Lung (tissue), 17 donors: ENCODE measurements at places on chromosomes 2 and 18. TPM values are rescaled to one million over a fixed set of nuclear protein-coding genes. Genes with fewer than 3 reads are reported as not detected.

- no peaks in the 10 kb centered on the region for H3K36me3 ChIP-seq
- no peak overlapping the region for H3K27ac ChIP-seq
- peaks cover 3% of the 10 kb centered on the region for H3K4me1 ChIP-seq
- no peak overlapping the region for H3K4me3 ChIP-seq
- DNase-seq: peak; percentile 27
These were observed 305.4 kb upstream of the HS6ST1 start for GRCh38 chr2:128623776-128624761.

DNA sequence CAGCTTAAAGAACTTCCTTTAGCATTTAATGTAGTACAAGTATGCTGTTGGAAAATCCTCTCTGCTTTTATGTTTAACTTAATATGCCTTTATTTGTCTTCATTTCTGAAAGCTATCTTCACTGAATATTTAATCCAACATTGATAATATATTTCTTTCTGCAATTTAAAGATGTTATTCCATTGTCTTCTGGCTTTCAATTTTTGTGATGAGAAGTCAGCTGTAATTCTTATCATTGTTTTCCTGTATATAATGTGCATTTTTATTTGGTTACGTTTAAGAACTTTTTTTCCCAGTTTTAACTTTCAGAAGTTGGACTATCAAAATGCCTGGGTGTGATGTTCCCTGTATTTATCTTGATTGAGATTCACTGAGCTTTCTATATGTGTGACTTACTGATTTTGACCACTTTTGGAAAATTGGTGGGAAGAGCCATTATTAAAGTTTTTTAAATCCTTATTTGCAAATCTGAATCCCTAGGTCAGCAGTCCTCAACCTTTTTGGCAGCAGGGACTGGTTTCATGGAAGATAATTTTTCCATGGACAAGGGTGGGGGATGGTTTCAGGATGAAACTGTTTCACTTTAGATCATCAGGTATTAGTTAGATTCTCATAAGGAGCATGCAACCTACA, 241.0 kb downstream of the TNS1 start:
- DNase-seq: no peak
- peaks cover under 1% of the 10 kb centered on the region for H3K4me1 ChIP-seq
- H3K27me3 ChIP-seq: no peaks in the 10 kb centered on the region
- no peak overlapping the region for H3K27ac ChIP-seq
- peaks cover 9% of the 10 kb centered on the region for H3K36me3 ChIP-seq

GRCh38 chr2:167820488-167820887, 426.9 kb downstream of the STK39 start:
- H3K27me3 ChIP-seq: no peaks in the 10 kb centered on the region
- no peaks in the 10 kb centered on the region for H3K36me3 ChIP-seq
- no peak overlapping the region for H3K4me3 ChIP-seq
- H3K27ac ChIP-seq: no peak overlapping the region
- DNase-seq: no peak

GRCh38 chr2:62573137-62573731, 67.2 kb upstream of the TMEM17 start:
- H3K27ac ChIP-seq: no peak overlapping the region
- H3K4me3 ChIP-seq: no peak overlapping the region
- peaks cover 15% of the 10 kb centered on the region for H3K27me3 ChIP-seq
- no peaks in the 10 kb centered on the region for H3K36me3 ChIP-seq
- DNase-seq: no peak
- no peaks in the 10 kb centered on the region for H3K4me1 ChIP-seq

DNA sequence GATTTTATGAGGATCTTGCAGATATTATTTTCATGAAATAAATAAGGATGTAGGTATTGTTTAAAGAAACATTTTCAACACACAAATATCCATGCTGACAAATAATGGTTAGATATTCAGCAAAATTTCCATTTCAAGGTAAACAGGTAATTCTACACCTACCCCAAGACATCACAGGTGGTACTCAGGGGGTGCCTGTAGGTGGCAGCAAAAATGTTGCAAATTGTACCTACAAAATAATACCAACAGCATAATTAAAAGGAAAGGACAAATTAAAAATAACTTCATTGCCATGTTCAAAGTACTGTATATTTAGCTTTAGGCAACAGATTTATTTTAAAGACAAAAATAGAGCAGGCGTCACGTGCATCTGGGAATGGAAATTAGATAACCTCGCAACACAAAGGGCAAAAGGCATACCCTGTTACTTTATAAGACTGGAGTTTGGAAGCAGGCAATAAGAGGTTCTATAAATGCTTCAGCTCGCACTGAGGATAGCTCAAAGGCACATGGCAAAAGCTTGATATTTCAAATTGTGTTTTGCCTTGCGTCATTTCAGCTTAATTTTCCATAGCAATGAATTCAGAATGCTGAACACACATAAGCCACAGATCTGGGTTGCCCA, 630.5 kb downstream of the TDRD15 start:
- no peaks in the 10 kb centered on the region for H3K4me1 ChIP-seq
- H3K36me3 ChIP-seq: no peaks in the 10 kb centered on the region
- H3K27ac ChIP-seq: no peak overlapping the region
- H3K27me3 ChIP-seq: no peaks in the 10 kb centered on the region

DNA sequence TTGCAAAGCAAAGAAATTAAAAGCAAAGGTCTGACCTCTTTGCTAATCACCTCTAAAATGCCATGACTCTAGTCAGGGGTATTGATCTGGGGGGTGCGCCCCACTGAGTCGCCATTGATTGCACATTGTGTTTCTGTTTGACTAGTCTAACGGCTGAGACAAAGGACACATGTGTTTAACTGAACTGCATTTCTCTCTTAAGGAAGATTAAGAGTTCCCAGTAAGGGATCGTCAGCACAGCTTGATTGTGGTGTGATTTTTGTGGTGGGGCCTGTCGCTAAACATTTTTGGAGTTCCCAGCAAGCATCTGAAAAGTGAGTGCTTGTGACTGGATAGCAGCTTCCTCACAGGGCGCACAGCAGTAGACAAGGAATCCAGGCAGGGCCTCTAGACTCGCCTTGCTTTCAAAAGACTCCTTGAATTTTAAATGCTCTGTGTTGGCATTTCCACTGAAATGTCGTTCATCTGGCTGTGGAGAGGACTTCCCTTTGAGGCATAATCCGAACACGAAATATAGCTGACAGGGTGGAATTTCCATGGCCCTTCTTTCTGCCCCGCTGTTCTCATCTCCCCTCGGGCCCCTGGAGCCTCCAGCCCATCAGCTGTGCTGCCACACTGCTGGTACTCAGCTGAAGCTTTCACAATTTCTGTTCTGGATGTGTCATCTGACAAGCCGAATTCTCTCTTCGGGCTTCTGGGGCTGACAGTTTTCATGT, 126.3 kb downstream of the FAM168B start:
- H3K36me3 ChIP-seq: no peaks in the 10 kb centered on the region
- peaks cover 28% of the 10 kb centered on the region for H3K27me3 ChIP-seq
- H3K27ac ChIP-seq: no peak overlapping the region
- DNase-seq: no peak
- H3K4me3 ChIP-seq: no peak overlapping the region

DNA sequence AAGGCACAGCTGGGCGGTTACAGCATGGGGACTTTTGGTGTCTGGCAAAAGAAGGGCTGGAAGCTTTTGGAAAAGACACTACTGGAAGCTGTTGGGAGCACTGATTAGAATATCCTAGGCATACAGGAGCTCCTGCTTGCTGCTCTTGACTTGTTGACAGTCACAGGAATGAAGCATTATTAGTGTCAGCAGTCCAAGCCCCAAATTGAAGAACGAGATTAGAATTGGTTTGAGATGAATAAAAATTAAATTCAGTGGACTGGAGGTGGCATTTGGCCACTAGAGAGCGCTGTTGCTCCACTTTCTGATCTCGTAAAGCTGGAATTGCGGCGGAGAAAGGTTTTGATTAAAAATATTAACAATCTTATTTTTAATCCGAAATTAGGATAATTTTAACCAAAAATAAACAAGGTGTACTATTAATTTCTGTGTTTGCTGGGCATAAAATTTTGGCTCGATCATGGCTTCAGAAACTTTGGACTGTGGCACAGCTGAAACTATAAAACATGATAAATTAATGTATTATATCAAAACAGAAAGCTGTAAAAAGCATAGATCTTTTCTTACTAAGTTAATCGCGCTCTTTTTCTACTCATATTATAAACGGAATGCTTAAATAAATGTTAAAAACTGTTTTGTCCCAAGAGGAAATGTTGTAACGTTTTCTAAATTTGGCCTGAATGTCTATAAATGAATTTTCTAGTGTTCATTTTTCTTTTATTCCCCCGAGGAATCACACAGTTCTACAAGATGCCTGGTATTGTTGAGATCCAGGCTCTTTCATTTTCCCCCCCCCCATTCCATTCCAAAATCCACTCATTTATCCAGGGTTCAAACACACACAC, 2.4 kb upstream of the HOXD8 start:
- H3K4me3 ChIP-seq: no peak overlapping the region
- peak; percentile 74 for DNase-seq
- no peaks in the 10 kb centered on the region for H3K4me1 ChIP-seq
- H3K27ac ChIP-seq: no peak overlapping the region
- no peaks in the 10 kb centered on the region for H3K36me3 ChIP-seq
- peaks cover 23% of the 10 kb centered on the region for H3K27me3 ChIP-seq

GRCh38 chr18:77597726-77598125, 348.1 kb downstream of the GALR1 start:
- no peaks in the 10 kb centered on the region for H3K4me1 ChIP-seq
- DNase-seq: no peak
- H3K36me3 ChIP-seq: no peaks in the 10 kb centered on the region
- H3K4me3 ChIP-seq: no peak overlapping the region
- no peaks in the 10 kb centered on the region for H3K27me3 ChIP-seq
- H3K27ac ChIP-seq: no peak overlapping the region

DNA sequence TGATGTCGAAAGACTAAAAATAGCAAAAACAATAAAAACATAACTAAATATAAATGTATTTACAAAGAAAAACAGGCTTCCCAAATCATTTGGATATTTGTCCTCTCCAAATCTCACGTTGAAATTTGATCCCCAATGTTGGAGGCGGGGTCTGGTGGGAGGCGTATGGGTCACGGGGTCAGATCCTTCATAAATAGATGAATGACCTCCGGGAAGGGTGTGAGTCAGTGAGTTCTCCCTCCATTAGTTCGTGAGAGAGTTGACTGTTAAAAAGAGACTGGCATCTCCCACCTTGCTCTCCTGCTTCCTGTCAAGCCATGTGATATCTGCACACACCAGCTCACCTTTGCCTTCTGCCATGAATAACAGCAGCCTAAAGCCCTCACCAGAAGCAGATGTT, 703.0 kb downstream of the TMEM182 start:
- H3K36me3 ChIP-seq: no peaks in the 10 kb centered on the region
- no peaks in the 10 kb centered on the region for H3K27me3 ChIP-seq
- H3K27ac ChIP-seq: no peak overlapping the region
- no peak overlapping the region for H3K4me3 ChIP-seq

GRCh38 chr2:23809150-23809549, 117.8 kb downstream of the ATAD2B start:
- H3K36me3 ChIP-seq: peaks cover 8% of the 10 kb centered on the region
- no peak overlapping the region for H3K4me3 ChIP-seq
- DNase-seq: no peak
- H3K4me1 ChIP-seq: no peaks in the 10 kb centered on the region

DNA sequence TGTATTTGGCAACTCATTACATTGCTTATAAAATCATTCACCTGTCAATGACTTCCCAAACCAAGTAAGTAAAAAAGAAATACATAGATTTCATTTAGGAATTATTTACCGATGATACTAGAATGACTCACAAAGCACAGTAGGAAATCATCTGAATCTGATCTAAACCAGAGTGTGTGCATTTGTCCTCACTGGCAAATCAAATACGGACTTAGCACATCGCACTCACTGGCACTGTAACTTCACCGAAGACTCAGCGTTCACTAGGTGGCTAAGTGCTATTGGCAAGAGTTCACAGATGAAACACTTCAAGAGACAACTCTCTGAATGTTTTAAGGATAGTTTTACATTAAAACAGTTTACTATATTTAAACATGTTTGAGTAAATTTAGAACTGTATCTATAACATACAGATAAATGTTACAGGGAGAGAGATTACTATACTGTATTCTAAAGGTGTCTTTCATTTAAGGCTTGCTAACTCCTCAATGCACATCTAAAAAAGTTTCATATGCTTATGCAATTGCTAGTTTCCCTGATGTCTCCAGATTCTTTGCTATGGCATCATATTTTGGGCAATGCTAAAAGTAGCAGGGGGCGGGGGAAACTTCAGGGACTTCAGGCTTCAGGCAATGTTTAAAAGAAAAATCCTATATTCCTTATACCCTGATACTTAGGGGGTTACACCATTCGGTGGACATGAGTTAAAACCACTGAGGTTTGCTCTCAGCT, 48.8 kb downstream of the STK39 start:
- no peak overlapping the region for H3K4me3 ChIP-seq
- no peak for DNase-seq
- H3K36me3 ChIP-seq: no peaks in the 10 kb centered on the region
- H3K4me1 ChIP-seq: peaks cover 3% of the 10 kb centered on the region

- H3K27ac ChIP-seq: no peak overlapping the region
- DNase-seq: no peak
- H3K4me3 ChIP-seq: no peak overlapping the region
- H3K36me3 ChIP-seq: no peaks in the 10 kb centered on the region
These were observed 325.2 kb downstream of the CYP26B1 start for GRCh38 chr2:71822463-71822862.

GRCh38 chr2:147789720-147790119, 55.1 kb upstream of the ACVR2A start:
- no peak for DNase-seq
- H3K4me1 ChIP-seq: no peaks in the 10 kb centered on the region
- H3K27me3 ChIP-seq: no peaks in the 10 kb centered on the region
- H3K4me3 ChIP-seq: no peak overlapping the region
- H3K27ac ChIP-seq: no peak overlapping the region
- no peaks in the 10 kb centered on the region for H3K36me3 ChIP-seq

- DNase-seq: no peak
- no peak overlapping the region for H3K27ac ChIP-seq
- no peaks in the 10 kb centered on the region for H3K27me3 ChIP-seq
- no peaks in the 10 kb centered on the region for H3K36me3 ChIP-seq
- H3K4me3 ChIP-seq: no peak overlapping the region
- H3K4me1 ChIP-seq: no peaks in the 10 kb centered on the region
These were observed 162.3 kb downstream of the TGIF1 start for GRCh38 chr18:3612315-3612714.

DNA sequence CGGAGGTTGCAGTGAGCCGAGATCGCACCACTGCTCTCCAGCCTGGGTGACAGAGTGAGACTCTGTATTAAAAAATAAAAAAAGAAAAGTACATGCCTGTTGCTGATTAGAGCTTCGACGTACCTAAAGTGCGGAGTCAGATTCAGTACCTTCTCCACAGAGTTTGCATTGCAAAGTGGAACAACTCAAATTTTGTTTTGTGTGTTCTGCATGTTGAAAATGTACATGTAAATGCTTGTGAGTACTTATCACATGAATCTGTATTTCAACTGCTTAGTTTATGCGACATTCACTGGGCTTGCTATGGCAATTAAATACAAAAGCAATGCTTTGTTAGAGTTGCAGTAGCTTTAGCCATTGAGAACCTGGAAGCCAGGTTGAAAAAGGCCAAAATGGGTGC, 36.4 kb downstream of the ACTR2 start:
- peaks cover 6% of the 10 kb centered on the region for H3K4me1 ChIP-seq
- peaks cover 22% of the 10 kb centered on the region for H3K36me3 ChIP-seq
- no peaks in the 10 kb centered on the region for H3K27me3 ChIP-seq
- no peak overlapping the region for H3K4me3 ChIP-seq
- no peak overlapping the region for H3K27ac ChIP-seq
- DNase-seq: no peak

GRCh38 chr2:126771094-126771493, 115.1 kb downstream of the GYPC start:
- DNase-seq: no peak
- H3K27me3 ChIP-seq: no peaks in the 10 kb centered on the region
- H3K36me3 ChIP-seq: no peaks in the 10 kb centered on the region
- H3K27ac ChIP-seq: no peak overlapping the region

THADA gene
- 35.9 TPM for total RNA-seq

IL1A gene
- total RNA-seq: 3.5 TPM

TMEM163 gene
- total RNA-seq: 34.6 TPM

RASGRP3 gene
- total RNA-seq: 14.7 TPM

ALKAL2 gene
- 17.5 TPM for total RNA-seq

NEDD4L gene
- 308 TPM for total RNA-seq

DSG2 gene
- 26.8 TPM for total RNA-seq

CFAP65 gene
- total RNA-seq: 10.3 TPM
